ENCODE measurements at places on chromosomes 12 and 14. TPM values are rescaled to one million over a fixed set of nuclear protein-coding genes. Genes with fewer than 3 reads are reported as not detected.

Gene RERGL
- total RNA-seq = 2.1 TPM

- H3K27me3 ChIP-seq = no peaks in the 10 kb centered on the region
- H3K27ac ChIP-seq = peak overlapping the region; percentile 3
- peaks cover 14% of the 10 kb centered on the region for H3K4me1 ChIP-seq
- no peak for DNase-seq
- no peak overlapping the region for H3K4me3 ChIP-seq
- no peaks in the 10 kb centered on the region for H3K36me3 ChIP-seq
Measured at GRCh38 chr12:88472248-88472647, 108.0 kb downstream of the KITLG start.

- H3K36me3 ChIP-seq = no peaks in the 10 kb centered on the region
- no peak for DNase-seq
- H3K4me3 ChIP-seq = no peak overlapping the region
- no peaks in the 10 kb centered on the region for H3K4me1 ChIP-seq
- no peaks in the 10 kb centered on the region for H3K27me3 ChIP-seq
Measured at GRCh38 chr12:53244337-53244736, 12.3 kb upstream of the RARG start.

Gene TGM1
- total RNA-seq = 0.85 TPM

GRCh38 chr12:85445060-85445938 is 165.3 kb downstream of the ALX1 start:
- no peak for DNase-seq
- H3K27me3 ChIP-seq = peaks cover 6% of the 10 kb centered on the region
- no peak overlapping the region for H3K4me3 ChIP-seq
- no peak overlapping the region for H3K27ac ChIP-seq
- no peaks in the 10 kb centered on the region for H3K36me3 ChIP-seq

Gene SPTB
- total RNA-seq = 2.0 TPM

Gene CCDC92
- total RNA-seq = 31.6 TPM

Gene SYT1
- 6.9 TPM for total RNA-seq
